ENCODE measurements at places on chromosomes 2 and 18. TPM values are rescaled to one million over a fixed set of nuclear protein-coding genes. Genes with fewer than 3 reads are reported as not detected.

DNA sequence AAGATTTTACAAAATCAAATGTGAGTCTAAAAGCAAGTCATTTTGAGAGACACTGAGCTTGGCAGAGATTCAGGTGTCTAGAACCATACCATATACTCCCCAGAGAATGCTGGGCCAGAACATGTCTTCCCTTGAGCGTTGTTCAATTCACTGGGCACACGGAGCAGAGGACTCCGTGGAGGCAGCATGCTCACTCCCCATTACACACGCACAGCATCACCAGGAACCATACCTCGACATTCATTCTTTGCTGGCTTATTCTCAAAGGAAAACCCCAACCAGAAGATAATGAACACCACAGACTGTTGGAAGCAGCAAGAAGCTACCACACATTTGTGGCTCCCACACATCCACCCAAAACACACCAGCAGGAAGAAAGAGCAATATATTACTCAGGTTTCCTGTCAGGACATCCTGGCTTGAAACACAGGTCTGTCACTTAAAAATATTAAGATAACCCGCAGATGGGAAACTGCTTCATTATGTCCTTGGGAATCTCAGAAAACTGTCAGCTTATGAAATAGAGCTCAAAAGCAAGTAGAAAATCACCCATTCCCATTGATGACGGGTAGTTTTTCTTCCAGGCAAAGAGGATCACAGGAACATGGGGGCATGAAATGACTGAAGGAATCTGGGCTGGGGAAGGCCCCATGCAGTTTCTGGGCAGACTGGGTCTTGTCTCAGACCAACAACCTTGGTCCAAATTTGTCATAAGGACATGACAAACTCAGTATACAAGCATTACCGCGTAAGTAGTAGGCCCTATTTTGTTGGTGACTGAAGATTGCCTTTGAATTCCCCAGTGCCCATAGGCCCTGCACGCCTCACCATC is 46.4 kb downstream of the PCBP1 start:
- no peak for DNase-seq

DNA sequence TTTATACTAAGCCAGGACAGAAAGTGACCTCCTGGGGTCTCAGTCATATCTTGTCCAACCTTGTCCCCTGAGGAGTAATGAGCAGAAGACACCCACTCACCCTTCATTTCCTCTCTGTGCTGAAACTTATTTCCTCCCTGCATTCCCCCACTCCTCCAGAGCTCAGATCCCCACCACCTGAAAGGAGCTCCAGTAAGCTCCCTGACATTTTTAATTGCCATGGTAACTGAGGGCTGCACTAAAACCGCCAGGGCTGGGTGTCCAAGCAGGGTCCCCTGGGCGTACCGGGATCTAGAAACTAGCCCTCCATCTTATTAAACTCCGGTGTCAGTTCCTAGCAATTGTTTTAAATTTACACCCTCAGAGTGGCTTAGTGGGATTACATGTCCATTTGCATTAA is 393.3 kb upstream of the HNRNPA3 start:
- no peak for DNase-seq

DNA sequence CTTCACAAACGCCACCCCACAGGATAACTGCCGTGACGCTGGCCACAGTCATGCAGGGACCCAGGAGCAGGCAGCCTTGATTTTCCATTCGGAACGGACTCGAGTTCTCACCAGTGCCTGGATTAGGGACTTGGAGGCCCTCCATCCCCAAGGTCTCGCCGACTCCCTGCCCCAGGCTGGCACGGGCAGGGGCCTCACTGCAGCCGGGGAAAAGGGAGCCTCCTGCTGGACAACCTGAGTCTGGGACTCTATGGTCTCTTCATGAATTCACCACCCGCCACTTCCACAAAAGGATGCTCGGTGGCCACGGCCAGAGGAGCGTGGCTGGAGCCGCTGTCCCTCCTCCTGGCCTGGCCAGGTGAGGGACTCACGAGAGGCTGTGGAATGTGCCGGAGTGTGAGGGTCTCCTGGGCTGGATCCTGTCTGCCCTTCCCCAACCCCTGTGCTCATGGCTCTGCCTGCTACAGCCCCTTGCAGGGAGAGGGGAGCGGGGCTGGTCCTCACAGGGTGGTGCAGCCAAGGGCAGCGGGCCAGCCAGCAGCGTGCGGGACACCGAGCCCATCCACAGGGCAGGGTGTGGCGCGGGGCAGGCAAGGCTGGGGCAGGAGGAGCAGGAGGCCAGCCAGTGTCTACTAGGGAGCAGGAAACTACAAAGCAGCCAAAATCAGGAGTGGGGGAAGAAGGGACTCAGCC is 42.3 kb downstream of the AQP12A start:
- DNase-seq, result no peak

DNA sequence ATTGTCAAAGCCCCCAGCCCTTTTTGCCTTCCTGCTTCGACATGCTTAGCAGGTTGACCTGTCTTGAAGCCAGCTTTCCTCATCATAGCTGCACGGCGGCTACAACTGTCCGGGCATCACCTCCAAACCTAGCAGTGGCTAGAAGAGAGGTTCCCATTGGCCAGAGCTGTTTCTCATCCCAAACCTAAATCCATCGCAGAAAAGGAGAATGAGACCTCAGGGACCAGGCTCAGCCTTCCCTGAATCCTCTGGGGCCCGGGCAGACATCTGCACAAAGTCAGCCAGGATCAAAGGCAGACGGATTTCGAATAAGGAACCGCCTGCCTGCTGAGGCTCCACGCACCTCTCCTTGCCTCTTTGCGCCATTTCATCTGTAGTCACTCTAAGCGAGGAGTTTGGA is 101.7 kb upstream of the SLC66A3 start:
- no peak for DNase-seq

DNA sequence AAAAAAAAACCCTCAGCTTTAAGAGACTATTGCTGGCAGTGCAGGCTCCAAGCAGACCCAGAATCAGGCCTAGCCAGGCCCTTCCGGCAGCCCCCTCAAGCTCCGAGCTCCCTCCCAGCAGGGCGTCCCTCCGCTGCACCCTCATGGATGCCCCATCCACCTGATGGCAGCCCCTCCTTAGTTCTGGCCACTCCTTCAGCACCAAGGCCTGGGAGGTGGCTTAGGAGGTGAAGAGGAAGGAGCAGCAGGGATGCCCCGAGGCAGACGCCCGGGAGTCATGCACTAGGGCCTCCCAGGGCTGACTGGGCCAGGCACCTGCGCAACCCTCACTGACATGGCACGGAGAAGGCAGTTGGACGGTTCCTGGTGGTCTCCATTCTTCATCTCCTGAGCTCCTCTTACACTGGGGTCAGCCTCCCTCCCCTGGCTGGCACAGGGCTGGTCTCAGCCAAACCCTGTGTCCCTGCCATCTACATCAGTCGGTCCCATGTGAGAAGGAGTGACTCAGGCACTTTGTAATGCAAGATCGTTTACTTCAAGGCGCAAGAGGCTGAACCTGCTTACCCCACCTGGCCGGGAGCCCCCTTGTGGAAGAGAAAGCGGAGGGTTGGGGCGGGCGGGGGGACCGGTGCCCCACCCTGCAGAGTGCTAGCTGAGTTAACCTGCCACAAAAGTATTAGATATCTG is 53.5 kb upstream of the ID2 start:
- no peak for DNase-seq

DNA sequence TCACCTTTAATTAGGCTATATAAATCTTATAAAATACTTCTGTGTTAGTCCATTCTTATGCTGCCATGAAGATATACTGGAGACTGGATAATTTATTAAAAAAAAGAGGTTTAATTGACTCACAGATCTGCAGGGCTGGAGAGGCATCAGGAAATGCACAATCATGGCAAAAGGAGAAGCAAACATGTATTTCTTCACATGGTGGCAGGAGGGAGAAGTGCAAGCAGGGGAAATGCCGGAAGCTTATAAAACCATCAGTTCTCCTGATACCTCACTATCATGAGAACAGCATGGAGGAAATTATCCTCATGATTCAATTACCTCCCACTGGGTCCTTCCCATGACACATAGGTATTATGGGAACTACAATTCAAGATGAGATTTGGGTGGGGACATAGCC is 504.4 kb downstream of the RIT2 start:
- no peak for DNase-seq

DNA sequence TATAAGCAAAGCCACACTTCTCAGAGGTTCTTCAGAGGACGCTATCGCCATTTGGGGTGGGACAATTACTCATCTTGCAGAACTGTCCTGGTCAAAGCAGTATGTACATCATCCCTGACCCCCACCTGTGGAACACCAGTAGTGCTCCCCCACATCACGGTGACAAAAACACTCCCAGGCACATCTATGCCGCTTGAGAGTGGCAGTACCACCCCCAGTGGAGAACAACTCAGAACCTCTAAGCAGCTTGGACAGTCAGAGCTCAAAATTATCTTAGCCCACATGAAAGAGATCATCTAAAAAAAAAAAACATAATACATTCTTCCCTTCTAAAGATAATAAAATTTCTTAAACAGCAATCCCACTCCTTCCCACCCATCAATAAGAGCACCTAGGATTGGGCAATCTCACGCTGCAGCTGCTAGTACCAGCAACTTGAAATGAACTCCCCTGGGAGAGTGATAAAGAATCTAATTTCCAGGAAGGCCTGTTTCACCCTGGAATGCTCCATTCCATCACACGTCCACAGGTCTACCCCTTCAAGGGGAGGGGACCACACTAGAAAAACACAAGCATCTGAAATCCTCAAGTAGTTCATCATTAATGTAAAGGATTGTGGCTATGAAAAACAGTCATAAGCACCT is 31.7 kb downstream of the LRP2 start:
- DNase-seq, result no peak

DNA sequence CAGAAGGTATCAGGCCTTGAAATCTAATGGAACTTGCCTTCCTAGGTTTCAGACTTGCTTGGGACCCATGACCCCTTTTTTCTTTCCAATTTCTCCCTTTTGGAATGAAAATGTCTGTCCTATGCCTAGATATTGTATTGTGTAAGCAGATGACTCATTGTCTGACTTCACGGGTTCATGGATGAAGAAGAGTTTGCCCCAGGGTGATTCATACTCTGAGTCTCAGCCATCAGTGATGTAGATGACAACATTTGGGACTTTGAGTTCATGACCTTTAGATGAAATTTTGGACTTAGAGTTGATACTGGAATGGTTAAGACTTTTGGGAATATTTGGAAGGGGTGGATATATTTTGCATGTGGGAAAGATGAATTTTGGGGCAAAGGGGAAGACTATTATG is 11.2 kb upstream of the SCYGR5 start:
- DNase-seq, result no peak

DNA sequence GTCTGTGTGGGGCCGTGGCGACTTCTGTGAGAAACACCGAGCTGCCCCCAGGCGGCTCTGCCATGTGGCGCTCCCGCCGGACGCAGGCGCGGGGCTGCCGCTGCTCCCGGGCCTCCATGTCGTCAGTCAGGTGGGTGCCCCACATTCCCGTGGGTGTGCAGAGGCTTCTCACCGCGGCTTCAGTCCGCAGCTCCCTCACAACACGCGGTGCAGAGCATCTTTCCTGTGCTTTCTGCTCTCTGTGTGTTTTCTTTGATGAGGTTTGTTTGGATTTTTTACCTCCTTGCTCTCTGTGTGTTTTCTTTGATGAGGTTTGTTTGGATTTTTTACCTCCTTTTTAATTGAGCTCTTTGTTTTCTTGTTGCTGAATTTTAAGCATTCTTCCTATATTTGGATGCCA is 13.0 kb downstream of the AQP12A start:
- DNase-seq, result no peak

Gene ITGA4
- total RNA-seq, result 6.9 TPM

Gene UGT1A10
- not detected for total RNA-seq

Gene PLCD4
- total RNA-seq, result 1.2 TPM

Gene RAPGEF4
- 23.6 TPM for total RNA-seq

Gene FBLN7
- 0.41 TPM for total RNA-seq

Gene ASAP2
- 32.2 TPM for total RNA-seq

Gene ZNF396
- 4.1 TPM for total RNA-seq

Gene BOK
- 20.8 TPM for total RNA-seq
